ENCODE measurements at places on chromosomes 4 and X. TPM values are rescaled to one million over a fixed set of nuclear protein-coding genes. Genes with fewer than 3 reads are reported as not detected.

IQCM gene
- total RNA-seq = not detected

SPP1 gene
- total RNA-seq = 0.78 TPM

WDR19 gene
- 9.3 TPM for total RNA-seq

IL9R gene
- total RNA-seq = 0.16 TPM

ASB11 gene
- total RNA-seq = not detected

PPP4R3C gene
- not detected for total RNA-seq

CTAG1A gene
- not detected for total RNA-seq

TXK gene
- total RNA-seq = not detected

PTCHD1 gene
- 0.08 TPM for total RNA-seq

PNMA6F gene
- not detected for total RNA-seq

HERC5 gene
- 0.08 TPM for total RNA-seq

GK gene
- 27.9 TPM for total RNA-seq

PPP1R3F gene
- total RNA-seq = 2.5 TPM

MBNL3 gene
- 3.8 TPM for total RNA-seq

PASD1 gene
- total RNA-seq = not detected

HOPX gene
- 2.2 TPM for total RNA-seq

LGI2 gene
- not detected for total RNA-seq

CYBB gene
- total RNA-seq = not detected

NXT2 gene
- total RNA-seq = 10.0 TPM

AFM gene
- total RNA-seq = not detected

PRDM8 gene
- total RNA-seq = 11.9 TPM

RPL39 gene
- total RNA-seq = 6,263 TPM

ZNF280C gene
- 8.3 TPM for total RNA-seq

SAT1 gene
- total RNA-seq = 545 TPM

GAGE1 gene
- not detected for total RNA-seq

WFS1 gene
- total RNA-seq = 44.3 TPM

TMSB15B gene
- total RNA-seq = 25.2 TPM

CPE gene
- 42.9 TPM for total RNA-seq

MUC7 gene
- total RNA-seq = not detected

UGT2A1 gene
- total RNA-seq = not detected

HTT-AS gene
- not detected for total RNA-seq

RAB33A gene
- total RNA-seq = not detected

GPR143 gene
- 3.6 TPM for total RNA-seq

Measured in epithelial cell of alveolus of lung (primary cell).